ENCODE measurements at places on chromosomes 5 and 9.

GRCh38 chr9:7879551-7880245, 80.1 kb upstream of the DMAC1 start:
- no peak for DNase-seq

GRCh38 chr5:135546912-135547311, 11.1 kb upstream of the NEUROG1 start:
- no peak for DNase-seq

DNA sequence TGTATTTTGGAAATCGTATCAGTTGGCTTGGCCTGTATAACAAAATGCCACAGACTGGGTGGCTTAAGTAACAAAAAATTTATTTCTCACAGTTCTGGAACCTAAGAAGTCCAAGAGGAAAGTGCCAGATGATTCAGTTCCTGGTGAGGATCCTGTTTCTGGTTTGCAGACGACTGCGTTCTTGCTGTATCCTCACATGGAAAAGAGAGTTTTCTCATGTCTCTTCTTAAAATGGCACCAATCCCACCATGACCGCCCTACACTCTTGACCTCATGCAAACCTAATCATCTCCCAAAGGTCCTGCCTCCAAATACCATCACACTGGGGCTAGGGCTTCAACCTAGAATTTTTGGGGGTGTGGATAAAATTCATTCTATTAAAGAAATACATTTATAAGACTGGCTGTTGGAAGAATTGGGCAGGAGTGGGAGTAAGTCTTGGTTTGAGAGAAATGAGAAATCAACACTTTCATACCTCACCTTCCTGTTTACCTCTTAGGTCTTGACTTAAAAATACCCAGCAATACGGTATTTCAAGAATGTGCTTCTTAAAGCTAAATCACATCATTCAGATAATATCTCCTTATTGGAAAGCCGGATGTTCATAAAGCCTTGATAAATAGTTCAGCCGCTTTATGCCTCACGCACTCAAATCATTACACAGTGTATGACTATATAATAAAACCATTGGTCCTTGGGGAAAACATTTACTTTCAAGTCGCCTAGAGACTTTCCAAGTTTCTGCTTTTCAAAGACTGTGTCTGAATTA, 28.7 kb downstream of the PTTG1 start:
- no peak for DNase-seq

- DNase-seq: no peak
Observed at GRCh38 chr9:104921067-104921741, 6.8 kb downstream of the ABCA1 start.

DNA sequence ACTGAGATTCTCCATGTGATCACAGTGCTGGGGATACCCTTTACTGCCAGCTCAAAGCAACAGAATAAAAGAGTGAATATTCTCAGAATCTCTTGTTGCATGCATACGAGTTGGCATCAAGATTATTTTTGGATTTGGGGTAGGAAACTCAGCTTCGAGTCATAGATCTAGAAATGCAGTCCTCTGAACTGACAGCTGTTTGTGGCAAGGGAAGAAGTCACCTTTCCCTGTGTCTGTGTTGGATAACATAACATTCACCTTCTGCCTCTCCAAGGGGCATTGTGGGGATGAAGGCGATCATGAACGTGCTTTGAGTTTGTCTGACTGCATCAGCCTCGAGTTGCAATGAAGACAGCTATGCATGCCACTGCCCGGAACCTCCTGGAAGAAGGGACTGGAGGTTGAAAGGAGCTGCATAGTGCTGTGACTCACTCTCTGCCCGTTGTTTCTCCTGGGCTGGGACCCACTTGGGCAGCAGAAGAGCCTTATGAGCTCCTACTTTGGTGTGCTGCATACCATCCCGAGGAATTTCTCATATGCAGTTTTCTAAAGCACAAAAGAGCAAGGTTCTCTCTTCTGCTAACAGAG, 231.7 kb downstream of the ARHGAP26 start:
- DNase-seq: no peak

- DNase-seq: peak; percentile 59
Observed at GRCh38 chr9:137316012-137316981, 14.2 kb upstream of the NRARP start.

DNA sequence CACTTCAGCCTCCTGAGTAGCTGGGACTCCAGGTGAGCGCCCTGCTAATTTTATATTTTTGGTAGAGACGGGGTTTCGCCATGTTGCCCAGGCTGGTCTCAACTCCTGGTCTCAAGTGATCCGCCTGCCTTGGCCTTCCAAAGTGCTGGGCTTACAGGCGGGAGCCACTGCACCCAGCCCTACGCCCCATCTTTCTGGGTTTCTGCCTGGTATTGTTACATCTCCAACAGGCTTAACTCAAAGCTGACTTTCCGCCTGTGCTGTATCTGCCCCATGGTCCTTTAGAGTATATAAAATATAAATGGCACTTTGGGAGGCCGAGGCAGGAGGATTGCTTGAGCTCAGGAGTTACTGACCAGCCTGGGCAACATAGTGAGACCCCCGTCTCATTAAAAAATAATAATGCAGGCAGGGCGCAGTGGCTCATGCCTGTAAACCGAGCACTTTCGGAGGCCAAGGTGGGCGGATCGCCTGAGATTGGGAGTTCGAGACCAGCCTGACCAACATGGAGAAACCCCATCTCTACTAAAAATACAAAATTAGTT, 36.5 kb upstream of the GLDC start:
- DNase-seq: no peak

GRCh38 chr5:93570294-93571113, 10.5 kb downstream of the NR2F1-AS1 start:
- DNase-seq: no peak

GRCh38 chr5:170523142-170523551, 19.3 kb downstream of the KCNIP1 start:
- no peak for DNase-seq

DNA sequence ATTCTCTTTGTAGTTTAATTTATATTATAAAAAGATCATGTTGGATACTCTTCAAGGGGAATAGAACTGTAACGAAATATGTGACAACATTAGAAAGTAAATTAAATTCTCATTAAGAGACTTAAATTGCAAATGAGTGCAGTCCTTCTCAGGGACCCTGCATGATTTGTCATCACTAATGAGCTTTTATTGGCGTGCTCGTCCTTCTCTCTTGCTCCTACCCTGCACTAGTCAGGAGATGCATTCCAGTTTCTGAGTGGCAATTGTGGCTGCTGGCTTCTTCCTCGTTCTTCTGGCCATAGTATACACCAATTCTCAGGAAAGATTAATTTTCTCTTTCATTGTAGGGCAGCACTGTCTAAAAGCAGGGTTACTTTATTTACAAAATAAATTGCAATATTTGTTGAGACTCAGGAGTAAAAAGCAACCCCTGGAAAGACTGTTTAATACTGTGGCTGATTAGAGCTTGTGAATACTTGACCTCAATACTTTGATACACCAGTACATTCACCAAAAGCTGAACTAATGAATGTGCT, 376.3 kb upstream of the CHD1 start:
- DNase-seq: no peak

GRCh38 chr5:9230355-9230754, 315.5 kb downstream of the SEMA5A start:
- DNase-seq: no peak

DNA sequence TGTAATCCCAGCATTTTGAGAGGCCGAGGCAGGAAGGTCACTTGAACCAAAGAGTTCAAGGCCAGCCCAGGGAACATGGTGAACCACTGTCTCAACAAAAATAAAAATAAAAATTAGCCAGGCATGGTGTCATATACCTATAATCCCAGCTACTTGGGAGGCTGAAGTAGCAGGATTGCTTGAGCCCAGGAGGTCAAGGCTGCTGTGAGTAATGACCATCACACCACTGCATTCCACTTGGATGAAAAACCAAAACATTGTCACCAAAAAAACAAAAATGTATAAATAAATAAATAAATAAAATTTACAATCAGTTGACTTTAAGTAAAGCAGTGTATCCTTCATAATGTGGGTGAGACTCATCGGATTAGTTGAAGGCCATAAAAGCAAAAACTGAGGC, 541.4 kb downstream of the CSNK1G3 start:
- no peak for DNase-seq

- peak; percentile 18 for DNase-seq
Observed at GRCh38 chr5:66963559-66963971, 233.0 kb downstream of the CD180 start.

- no peak for DNase-seq
Observed at GRCh38 chr9:20988671-20989315, 42.6 kb downstream of the HACD4 start.

All from NCI-H460 (cell line).